ENCODE measurements at places on chromosomes 2 and 18. TPM values are rescaled to one million over a fixed set of nuclear protein-coding genes. Genes with fewer than 3 reads are reported as not detected.

GRCh38 chr2:3468296-3468988, 50.9 kb downstream of the ADI1 start:
- H3K27ac ChIP-seq: peak overlapping the region; percentile 40
- H3K4me1 ChIP-seq: peaks cover 49% of the 10 kb centered on the region
- H3K4me3 ChIP-seq: no peak overlapping the region
- H3K36me3 ChIP-seq: peaks cover 40% of the 10 kb centered on the region

GRCh38 chr2:3959372-3959771, 256.0 kb downstream of the DCDC2C start:
- no peaks in the 10 kb centered on the region for H3K27me3 ChIP-seq
- no peaks in the 10 kb centered on the region for H3K36me3 ChIP-seq
- DNase-seq: no peak
- no peak overlapping the region for H3K27ac ChIP-seq
- H3K4me3 ChIP-seq: no peak overlapping the region
- no peaks in the 10 kb centered on the region for H3K4me1 ChIP-seq

DNA sequence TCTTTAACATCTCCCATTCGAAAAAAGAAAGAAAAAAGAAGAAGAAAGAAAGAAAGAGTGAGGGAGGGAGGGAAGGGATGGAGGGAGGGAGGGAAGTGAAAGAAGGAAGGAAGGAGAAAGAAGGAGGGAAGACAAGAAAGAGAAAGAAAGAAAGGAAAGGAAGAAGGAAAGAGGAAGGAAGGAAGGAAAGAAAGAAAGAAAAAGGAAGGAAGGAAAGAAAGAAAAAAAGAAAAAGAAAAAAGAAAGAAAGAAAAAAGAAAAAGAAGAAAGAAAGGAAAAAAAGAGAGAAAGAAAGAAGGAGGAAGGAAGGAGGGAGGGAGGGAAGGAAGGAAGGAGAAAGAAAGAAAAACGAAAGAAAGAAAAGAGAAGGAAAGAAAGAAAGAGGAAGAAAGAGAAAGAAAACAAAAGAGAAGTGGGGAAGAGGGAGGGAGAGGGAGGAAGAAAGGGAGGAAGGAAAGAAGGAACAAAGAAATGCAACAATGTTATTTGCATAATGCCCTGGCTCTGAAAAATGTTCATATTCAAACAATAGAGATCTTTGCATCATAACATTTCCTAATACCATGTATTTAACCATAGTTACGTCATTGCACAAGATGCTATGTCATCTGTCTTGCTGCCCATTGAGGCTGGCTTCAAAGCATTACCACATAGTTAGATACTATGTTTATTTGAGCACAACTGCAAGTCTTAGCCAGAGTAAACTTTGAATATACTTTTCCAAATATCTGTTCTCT, 550.6 kb downstream of the DSC3 start:
- no peak overlapping the region for H3K27ac ChIP-seq
- H3K27me3 ChIP-seq: no peaks in the 10 kb centered on the region
- no peaks in the 10 kb centered on the region for H3K4me1 ChIP-seq
- H3K36me3 ChIP-seq: no peaks in the 10 kb centered on the region
- no peak overlapping the region for H3K4me3 ChIP-seq

- H3K27ac ChIP-seq: no peak overlapping the region
- no peak for DNase-seq
- H3K27me3 ChIP-seq: no peaks in the 10 kb centered on the region
- no peaks in the 10 kb centered on the region for H3K4me1 ChIP-seq
- H3K36me3 ChIP-seq: no peaks in the 10 kb centered on the region
- H3K4me3 ChIP-seq: no peak overlapping the region
Observed at GRCh38 chr2:31859959-31860358, 150.8 kb downstream of the MEMO1 start.

IL36G gene
- total RNA-seq: not detected

GRCh38 chr2:136032192-136032591, 46.8 kb upstream of the DARS1 start:
- H3K4me3 ChIP-seq: no peak overlapping the region
- no peaks in the 10 kb centered on the region for H3K36me3 ChIP-seq
- H3K4me1 ChIP-seq: no peaks in the 10 kb centered on the region
- no peak for DNase-seq

UGT1A7 gene
- not detected for total RNA-seq

DNA sequence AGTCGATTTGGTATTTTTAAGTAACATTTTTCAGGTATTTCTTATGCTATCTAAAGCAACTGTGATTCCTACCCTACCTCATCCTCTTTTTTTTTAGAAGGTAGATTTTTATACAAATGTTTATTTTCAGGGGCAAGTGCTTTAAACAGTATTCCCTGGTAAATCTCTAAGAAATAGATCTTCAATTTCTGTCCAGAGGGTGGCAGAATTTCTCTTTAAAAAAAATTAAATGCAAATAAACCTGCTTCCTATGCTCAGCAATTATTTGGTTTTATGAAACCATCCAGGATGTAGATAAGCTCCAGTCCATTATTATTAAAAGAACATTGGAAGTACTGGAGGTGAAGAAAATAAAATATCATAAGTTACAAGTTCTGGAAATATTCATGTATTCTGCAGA, 191.9 kb downstream of the MYO3B start:
- no peaks in the 10 kb centered on the region for H3K36me3 ChIP-seq
- no peak overlapping the region for H3K4me3 ChIP-seq
- H3K27me3 ChIP-seq: peaks cover 8% of the 10 kb centered on the region

PLCL1 gene
- not detected for total RNA-seq

RASGRP3 gene
- total RNA-seq: 1.5 TPM

- H3K36me3 ChIP-seq: no peaks in the 10 kb centered on the region
- H3K4me1 ChIP-seq: no peaks in the 10 kb centered on the region
- H3K27ac ChIP-seq: no peak overlapping the region
- no peak for DNase-seq
- no peaks in the 10 kb centered on the region for H3K27me3 ChIP-seq
- no peak overlapping the region for H3K4me3 ChIP-seq
Observed at GRCh38 chr18:43590182-43590903, 313.1 kb upstream of the SYT4 start.

GRCh38 chr2:8710951-8711350, 29.1 kb downstream of the ID2 start:
- no peaks in the 10 kb centered on the region for H3K36me3 ChIP-seq
- no peaks in the 10 kb centered on the region for H3K4me1 ChIP-seq
- no peak for DNase-seq
- no peak overlapping the region for H3K27ac ChIP-seq
- peaks cover 11% of the 10 kb centered on the region for H3K27me3 ChIP-seq

GRCh38 chr2:207616185-207616584, 9.0 kb downstream of the METTL21A start:
- peak overlapping the region; percentile 92 for H3K27ac ChIP-seq
- peaks cover 10% of the 10 kb centered on the region for H3K36me3 ChIP-seq
- DNase-seq: peak; percentile 52
- peak overlapping the region; percentile 68 for H3K4me3 ChIP-seq

DNA sequence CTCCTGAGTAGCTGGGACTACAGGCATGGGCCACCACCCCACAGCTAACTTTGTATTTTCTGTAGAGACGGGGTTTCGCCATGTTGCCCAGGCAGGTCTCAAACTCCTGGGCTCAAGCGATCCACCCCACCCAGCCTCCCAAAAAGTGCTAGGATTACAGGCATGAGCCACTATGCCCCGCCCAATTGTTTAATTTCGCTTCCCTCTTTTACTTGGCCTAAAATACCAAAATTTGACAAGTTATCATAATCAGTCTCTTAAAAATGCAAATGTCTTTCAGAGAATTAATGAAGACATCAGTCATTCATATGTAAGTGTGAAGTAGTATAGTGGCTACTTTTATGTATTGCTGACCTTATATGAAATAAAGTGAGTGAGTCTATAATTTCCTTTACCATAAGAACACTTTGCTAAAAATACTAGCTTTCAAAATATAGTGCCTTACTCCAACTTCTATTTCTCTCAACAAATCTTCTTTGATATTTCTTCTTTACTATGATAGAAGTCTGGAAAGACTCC, 9.8 kb downstream of the FBXO11 start:
- peak overlapping the region; percentile 9 for H3K27ac ChIP-seq
- no peak for DNase-seq
- peaks cover 1% of the 10 kb centered on the region for H3K27me3 ChIP-seq
- H3K4me1 ChIP-seq: peaks cover 74% of the 10 kb centered on the region
- H3K36me3 ChIP-seq: peaks cover 20% of the 10 kb centered on the region

- no peak overlapping the region for H3K27ac ChIP-seq
- no peak overlapping the region for H3K4me3 ChIP-seq
- H3K36me3 ChIP-seq: peaks cover 7% of the 10 kb centered on the region
Observed at GRCh38 chr2:172467382-172467781, 40.0 kb downstream of the ITGA6 start.

ACVR1C gene
- 0.09 TPM for total RNA-seq

SLC11A1 gene
- total RNA-seq: 0.07 TPM

KCNG2 gene
- total RNA-seq: not detected

DNA sequence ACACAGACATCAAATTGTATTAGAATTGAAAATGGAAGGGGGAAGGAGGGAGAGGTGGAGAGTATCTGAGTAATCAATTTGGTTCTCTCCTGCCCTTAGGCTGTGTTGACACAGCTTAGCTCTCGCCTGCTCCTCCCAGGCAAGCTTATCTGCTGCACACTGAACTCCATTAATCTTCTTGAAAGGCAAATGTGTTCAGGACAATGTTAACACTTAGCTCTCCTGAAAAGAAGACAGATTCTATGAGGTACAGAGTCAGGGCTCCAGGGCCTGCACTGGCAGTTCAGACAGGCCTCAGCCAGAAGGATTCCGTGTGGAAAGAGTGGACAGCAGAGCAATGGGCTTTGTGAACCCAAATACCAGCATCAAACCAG, 430.0 kb upstream of the TNP1 start:
- H3K4me1 ChIP-seq: peaks cover 63% of the 10 kb centered on the region
- H3K36me3 ChIP-seq: peaks cover 9% of the 10 kb centered on the region
- DNase-seq: peak; percentile 51
- peak overlapping the region; percentile 56 for H3K27ac ChIP-seq
- peak overlapping the region; percentile 29 for H3K4me3 ChIP-seq
- H3K27me3 ChIP-seq: no peaks in the 10 kb centered on the region

FAM237A gene
- total RNA-seq: not detected

DNA sequence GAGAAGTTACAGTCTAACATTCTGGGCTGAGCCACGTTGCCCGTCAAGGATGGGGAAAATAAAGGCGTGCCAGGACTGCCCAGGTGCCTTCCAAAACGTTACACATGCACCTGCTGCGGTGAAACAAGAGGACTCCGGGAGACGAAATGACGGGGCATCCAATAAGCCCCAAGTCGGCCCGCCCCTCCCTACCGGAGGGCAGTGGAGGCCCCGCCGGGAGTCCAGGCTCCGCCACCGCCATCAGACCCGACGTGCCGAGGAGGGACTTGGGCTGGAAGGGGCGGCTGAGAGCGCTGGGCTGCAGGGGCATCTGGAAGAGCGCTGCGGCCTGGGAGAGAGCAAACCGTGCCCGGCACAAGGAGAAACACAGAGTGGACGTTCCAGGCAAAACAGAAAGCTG, 112.5 kb upstream of the GPC1 start:
- peaks cover 1% of the 10 kb centered on the region for H3K27me3 ChIP-seq
- H3K4me3 ChIP-seq: no peak overlapping the region
- no peak for DNase-seq
- H3K4me1 ChIP-seq: peaks cover 32% of the 10 kb centered on the region
- no peak overlapping the region for H3K27ac ChIP-seq
- H3K36me3 ChIP-seq: no peaks in the 10 kb centered on the region

DNA sequence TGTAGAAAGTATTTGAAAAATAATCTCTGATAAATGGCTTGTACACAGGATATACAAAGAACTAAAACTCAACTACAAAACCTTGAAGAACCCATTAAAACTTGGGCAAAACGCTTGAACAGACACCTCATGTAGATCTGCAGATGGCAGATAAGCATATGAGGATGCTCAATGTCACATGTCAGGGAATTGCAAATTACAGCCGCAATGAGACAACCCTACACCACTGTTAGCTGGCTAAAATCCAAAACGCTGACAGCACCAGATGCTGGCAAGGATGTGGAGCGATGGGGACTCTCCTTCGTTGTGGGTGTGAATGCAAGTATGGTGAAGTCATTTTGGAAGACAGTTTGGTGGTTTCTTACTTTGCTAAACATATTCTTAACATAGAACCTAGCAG, 53.7 kb downstream of the SNTG2 start:
- H3K27me3 ChIP-seq: no peaks in the 10 kb centered on the region
- no peak for DNase-seq
- no peaks in the 10 kb centered on the region for H3K36me3 ChIP-seq
- no peak overlapping the region for H3K27ac ChIP-seq

EVX2 gene
- not detected for total RNA-seq

DNA sequence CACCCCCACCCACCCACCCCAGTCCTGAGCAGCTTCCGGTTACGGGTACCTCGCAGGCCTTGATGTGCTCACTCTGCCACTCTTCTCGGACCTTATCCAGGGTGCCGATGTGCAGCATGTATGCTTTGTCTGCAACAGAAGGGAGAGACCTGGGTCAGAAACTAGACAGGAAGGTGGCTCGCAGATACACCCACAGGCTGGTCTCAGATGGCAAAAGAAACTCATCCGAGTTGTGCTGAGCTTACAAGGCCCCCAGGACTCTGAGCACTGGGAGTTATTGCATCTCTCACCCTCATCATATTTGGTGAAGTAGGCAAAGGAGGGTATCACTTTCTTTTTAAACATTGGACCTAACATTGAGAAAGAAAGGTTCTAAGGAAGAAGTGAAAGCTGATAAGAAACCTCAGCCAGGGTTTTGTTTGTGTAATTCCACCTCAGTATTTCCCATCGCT, 30.6 kb upstream of the EPG5 start:
- DNase-seq: no peak
- peaks cover 15% of the 10 kb centered on the region for H3K4me1 ChIP-seq
- no peak overlapping the region for H3K4me3 ChIP-seq
- peaks cover 2% of the 10 kb centered on the region for H3K27me3 ChIP-seq
- H3K36me3 ChIP-seq: peaks cover 9% of the 10 kb centered on the region
- no peak overlapping the region for H3K27ac ChIP-seq

DNA sequence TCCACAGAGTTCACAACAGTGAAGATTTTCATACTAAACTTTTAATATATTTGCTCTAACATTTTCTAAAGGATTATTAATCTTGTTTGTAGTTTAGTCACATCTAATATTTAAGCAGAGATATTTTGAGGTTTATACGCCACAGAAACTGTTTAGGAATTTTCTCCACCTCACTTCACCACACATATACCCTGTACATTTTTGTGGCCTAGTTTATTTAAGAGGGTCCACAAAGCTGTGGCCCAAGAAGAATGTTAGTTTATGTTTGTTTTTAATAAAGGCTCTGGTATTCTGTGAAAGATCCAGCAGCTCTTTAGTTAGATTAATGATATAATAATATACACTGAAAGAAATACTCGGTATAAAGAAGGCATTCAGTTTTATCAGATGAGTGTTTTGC, 132.7 kb upstream of the TTC27 start:
- DNase-seq: no peak
- peak overlapping the region; percentile 40 for H3K27ac ChIP-seq
- peaks cover 5% of the 10 kb centered on the region for H3K27me3 ChIP-seq
- no peak overlapping the region for H3K4me3 ChIP-seq
- peaks cover 27% of the 10 kb centered on the region for H3K36me3 ChIP-seq
- no peaks in the 10 kb centered on the region for H3K4me1 ChIP-seq

All from HFFc6 (cell line).